H9 (cell line): ENCODE measurements at places on chromosomes 1 and 21. TPM values are rescaled to one million over a fixed set of nuclear protein-coding genes. Genes with fewer than 3 reads are reported as not detected.

DNA sequence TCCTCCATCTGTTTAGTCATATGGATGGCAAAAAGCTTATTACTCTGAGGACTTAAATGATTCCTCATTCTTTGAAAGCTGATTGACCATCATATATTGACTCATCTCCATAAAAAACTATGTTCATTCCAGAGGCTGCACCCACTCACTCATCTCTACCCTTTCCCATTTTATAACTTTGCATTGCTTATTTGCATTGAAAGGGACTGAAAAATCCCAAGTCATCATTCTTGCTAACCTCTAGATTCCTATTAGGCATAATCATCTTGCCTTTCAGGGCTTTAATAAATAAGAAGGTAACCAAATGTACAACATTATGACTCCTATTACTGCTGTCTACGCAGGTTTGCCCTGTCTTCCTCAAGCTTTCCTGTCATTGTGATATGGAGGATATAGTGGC is 1180.3 kb upstream of the B3GALT2 start:
- no peaks in the 10 kb centered on the region; the same call in 2 of the 3 replicates for H3K36me3 ChIP-seq
- no peak overlapping the region for H3K4me3 ChIP-seq
- DNase-seq, result no peak
- no peak overlapping the region for H3K27ac ChIP-seq

DNA sequence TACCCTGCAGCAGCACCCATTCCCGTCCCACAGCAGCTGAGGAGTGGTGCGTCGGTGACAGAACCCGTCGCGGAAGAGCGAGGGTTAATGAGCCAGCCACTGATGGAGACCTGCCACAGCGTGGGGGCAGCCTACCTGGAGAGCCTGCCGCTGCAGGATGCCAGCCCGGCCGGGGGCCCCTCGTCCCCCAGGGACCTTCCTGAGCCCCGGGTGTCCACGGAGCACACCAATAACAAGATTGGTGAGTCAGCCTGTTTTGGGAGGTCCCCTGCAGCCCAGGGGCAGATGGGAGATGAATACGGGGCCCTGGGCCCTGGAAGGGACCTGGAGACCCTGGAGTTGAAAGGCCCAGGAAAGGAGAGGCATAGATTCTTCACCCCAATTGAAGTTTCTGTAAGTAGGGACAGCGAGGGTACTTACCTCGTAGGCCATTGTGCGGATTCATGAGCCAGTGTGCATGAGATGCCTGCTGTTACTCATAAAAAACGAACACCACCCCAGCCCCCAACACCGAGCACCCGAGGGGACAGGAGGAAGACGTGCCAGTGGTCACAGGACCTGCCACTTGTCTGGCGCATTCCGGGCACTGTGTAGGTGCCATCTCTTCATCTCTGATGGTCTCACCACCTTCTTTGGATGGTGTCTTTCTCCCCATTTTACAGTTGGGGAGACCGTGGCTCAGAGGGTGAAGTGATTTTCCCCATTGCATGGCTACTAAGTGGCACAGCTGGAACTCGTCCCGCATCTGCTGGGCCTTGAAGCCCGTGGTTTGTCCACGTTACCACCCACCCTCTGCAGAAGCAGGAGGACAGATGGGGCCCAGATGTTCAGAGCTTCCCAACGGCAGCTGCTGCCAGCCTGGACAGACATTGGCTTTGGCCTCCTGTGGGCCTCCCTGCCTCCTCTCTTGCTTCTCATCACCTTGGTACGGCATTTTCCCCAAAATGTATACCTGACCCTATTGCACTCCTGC is 28.3 kb upstream of the TNFRSF1B start:
- no peak overlapping the region for H3K27ac ChIP-seq
- H3K36me3 ChIP-seq, result no peaks in the 10 kb centered on the region; the same call in 1 of the 2 replicates
- DNase-seq, result no peak
- no peaks in the 10 kb centered on the region for H3K27me3 ChIP-seq
- H3K4me1 ChIP-seq, result no peaks in the 10 kb centered on the region
- no peak overlapping the region for H3K4me3 ChIP-seq

DNA sequence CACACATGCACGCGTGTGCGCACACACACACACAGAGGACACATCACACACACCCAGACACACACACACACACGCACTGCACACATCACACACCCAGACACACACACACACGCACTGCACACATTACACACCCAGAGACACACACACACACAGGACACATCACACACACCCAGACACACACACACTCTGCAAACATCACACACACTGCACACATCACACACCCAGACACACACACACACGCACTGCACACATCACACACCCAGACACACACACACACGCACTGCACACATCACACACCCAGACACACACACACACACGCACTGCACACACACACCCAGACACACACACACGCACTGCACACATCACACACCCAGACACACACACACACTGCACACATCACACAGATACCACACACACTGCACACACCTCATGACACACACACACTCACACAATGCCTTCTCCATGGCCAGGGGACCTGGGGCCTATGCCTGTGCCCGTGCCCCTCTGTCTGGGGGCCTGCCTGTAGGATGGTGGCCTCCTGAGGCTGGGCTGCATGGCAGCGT is 24.4 kb downstream of the CRYAA start:
- no peak overlapping the region for H3K27ac ChIP-seq
- no peaks in the 10 kb centered on the region; the same call in none of the 3 replicates for H3K36me3 ChIP-seq
- DNase-seq, result peak; percentile 21
- H3K4me3 ChIP-seq, result no peak overlapping the region; the same call in 2 of the 3 replicates
- H3K27me3 ChIP-seq, result no peaks in the 10 kb centered on the region
- H3K4me1 ChIP-seq, result no peaks in the 10 kb centered on the region

GRCh38 chr1:183812686-183813569 is 8.0 kb downstream of the RGL1 start:
- H3K36me3 ChIP-seq, result no peaks in the 10 kb centered on the region
- H3K27me3 ChIP-seq, result no peaks in the 10 kb centered on the region
- peaks cover 4% of the 10 kb centered on the region for H3K4me1 ChIP-seq
- peak overlapping the region; percentile 21; the same call in 2 of the 3 replicates for H3K4me3 ChIP-seq
- peak; percentile 61 for DNase-seq

DNA sequence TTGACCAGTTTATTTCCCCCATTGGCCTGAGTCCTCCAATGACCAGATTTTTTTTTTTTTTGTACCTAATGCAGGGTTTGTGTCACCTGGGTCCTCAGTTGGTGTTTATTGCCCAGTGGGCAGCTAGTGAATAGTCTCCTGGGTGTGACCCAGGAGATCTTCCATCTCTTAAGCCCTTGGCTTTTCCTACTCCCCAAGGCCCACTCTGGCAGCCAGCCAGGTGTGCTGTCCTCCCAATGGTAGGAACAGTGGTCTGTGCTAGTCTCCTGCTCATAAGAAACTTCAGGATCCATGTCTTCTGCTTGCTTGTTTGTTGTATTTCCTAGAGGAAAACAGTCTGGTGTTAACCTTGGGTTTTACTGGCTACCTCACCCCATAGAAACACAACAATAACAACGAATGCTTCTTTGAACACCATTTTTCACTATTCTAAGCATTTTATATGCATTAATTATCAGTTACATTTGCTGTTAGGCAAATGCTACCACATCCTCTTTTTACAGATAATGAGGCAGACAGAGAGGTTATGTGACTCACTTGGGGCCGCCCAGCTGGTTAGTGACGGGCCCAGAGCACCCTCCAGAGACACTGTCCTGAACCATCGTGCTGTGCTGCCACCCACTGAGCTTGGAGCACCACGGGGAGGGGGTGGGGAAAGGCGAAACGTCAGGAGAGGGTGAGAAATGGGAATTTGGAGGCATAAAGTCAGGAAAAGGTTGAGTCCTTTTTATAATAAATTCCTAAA is 107.5 kb downstream of the HIVEP3 start:
- H3K4me3 ChIP-seq, result no peak overlapping the region
- no peak for DNase-seq
- H3K27me3 ChIP-seq, result no peaks in the 10 kb centered on the region

DNA sequence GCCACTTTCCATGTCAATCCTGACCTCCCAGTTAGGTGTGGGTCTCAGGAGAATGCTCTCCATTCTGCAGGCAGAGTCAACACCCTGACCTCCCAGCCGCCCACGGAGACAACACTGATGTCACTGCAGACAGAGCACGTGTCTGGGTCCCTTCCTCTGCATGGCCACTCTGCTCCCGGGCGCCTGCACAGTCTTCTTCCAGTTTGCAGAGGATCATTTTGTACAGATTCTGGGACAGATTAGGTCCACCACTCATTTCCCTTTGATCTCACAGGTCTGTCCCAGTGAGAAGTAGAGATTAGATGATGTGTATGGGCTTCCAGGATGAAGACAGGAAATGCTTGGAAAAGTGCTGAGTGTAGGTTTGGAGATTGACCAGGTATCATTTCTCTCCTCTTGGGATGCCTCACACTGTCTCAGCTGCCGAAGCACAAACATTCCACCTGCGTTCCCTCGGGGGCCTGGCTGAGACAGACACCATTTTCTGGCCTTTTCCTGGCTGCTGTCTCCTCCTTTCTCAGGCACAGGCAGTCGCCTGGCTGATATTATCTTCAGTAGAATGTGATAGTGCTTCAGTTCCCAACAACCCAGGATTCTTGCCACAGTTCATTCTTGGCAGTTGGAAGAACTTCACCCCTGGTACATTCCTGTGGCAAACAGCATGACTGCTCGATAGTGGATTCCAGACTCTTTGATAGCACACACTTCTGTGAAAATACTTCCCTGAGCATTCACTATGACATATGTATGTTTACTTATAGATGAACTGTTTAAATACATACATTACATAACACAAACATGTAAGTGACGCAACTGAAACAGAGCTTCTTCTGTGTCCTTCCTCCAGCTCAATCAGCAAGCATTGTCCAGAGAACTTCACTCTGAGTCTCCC is 7.9 kb downstream of the MYBPHL start:
- H3K4me3 ChIP-seq, result no peak overlapping the region
- H3K27ac ChIP-seq, result no peak overlapping the region
- DNase-seq, result no peak
- no peaks in the 10 kb centered on the region for H3K27me3 ChIP-seq

Gene SPATA1
- 0.61 TPM in 1 of 2 replicates, not detected in the other for total RNA-seq

Gene LCE1F
- total RNA-seq, result not detected in 2 replicates

Gene TADA1
- total RNA-seq, result 19.5 and 20.7 TPM in 2 replicates

Gene KDF1
- total RNA-seq, result 17.6 and 19.5 TPM in 2 replicates

Gene KRTAP7-1
- not detected in 2 replicates for total RNA-seq
